Stimulated activated CD4-positive, alpha-beta T cell treated with anti-CD3 and anti-CD28 coated beads, Interleukin-1b, Interleukin-23, amount 100 ng/mL, for 48 hours (primary cell): ENCODE measurements at places on chromosomes 7 and 10.

GRCh38 chr10:116418389-116418788 is 9.3 kb upstream of the PNLIPRP3 start:
- DNase-seq, result no peak

DNA sequence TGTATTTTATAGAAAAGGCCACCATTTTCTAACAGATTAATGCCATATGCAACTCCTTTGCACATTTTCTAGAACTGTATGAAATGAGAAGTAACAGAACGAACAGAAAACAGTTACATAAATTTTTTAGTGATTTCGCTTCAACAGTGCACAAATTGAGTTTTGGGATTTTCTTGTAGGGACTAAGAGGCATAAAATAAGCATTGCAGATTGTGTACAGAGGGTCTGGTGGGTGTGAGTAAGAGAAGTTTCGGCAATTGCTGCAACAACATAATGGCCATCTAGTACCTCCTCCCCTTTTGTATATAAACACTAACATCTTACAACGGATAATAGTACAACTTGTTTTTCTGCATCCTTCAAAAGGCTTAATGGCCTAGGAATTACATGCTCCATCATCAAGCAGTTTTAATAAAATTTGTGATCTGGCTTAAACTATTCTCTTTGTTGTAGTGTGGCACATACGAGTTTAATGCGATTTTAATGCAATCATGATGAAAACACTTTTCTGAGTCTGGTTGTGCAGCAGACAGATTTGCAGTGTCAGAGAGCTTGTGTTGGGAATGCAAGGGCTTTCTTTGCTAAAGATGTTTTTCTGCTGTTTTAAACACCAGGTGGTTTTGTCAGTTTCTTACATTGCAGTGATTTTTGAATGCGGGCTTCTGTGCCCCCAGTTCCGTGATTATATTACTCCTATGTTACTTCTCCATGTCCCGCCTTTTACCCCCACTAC is 2.9 kb downstream of the GLCCI1 start:
- DNase-seq, result no peak

GRCh38 chr7:4247106-4247876 is 434.8 kb upstream of the FOXK1 start:
- DNase-seq, result no peak

GRCh38 chr7:140056431-140057142 is 6.2 kb downstream of the PARP12 start:
- DNase-seq, result no peak

GRCh38 chr10:120962756-120963593 is 111.8 kb downstream of the WDR11 start:
- DNase-seq, result no peak

DNA sequence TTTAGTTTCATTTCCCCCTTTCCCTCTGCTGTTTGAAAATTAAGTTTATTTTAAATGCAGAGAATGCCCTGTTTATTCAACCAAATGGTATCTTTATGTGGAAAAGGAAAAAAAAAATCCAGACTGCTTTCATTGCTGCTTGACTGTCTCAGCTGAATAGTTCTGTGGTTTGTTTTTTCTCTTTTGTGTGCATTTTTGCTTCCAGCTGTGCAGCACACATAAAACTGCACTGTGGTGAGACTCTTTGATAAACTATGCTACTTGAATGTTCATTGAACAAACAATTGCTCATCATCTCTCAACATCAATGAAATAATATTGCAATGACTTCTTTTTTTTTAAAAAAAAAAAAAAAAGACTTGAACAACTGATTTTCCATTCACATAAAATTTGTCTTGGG is 78.6 kb upstream of the GLI3 start:
- no peak for DNase-seq

DNA sequence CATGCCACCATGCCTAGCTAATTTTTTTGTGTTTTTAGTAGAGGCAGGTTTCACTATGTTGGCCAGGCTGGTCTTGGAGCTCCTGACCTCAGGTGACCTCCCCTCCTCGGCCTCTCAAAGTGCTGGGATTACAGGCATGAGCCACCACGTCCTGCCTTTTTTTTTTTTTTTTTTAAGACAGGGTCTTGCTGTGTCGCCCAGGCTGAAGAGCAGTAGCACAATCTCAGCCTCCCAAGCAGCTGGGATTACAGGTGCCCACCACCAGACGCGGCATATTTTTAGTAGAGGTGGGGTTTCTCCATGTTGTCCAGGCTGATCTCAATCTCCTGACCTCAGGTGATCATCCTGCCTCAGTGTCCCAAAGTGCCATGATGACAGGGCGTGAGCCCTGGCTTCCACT is 14.4 kb upstream of the SRPK2 start:
- no peak for DNase-seq

GRCh38 chr7:18213652-18214051 is 186.0 kb upstream of the PRPS1L1 start:
- DNase-seq, result no peak

DNA sequence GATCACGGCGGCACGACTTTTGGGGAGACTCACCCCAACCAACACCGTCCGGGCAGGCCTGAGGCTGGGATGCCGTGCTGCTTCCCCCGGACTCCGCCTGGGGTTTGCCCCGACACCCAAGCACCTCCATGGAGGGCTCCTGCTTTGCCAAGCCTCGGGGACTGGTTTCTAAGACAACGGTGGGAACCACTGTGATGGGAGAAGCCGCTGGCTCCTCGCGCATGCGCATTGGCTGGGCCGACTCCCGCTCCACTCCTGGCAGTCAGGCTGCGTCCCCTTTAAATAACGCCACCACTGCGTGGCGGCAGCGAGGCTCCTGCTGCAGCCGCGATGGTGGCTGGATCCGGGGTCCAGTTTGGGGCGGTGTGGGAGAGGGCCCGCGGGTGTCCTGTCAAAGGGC is 201.0 kb downstream of the ZNF716 start:
- DNase-seq, result no peak

DNA sequence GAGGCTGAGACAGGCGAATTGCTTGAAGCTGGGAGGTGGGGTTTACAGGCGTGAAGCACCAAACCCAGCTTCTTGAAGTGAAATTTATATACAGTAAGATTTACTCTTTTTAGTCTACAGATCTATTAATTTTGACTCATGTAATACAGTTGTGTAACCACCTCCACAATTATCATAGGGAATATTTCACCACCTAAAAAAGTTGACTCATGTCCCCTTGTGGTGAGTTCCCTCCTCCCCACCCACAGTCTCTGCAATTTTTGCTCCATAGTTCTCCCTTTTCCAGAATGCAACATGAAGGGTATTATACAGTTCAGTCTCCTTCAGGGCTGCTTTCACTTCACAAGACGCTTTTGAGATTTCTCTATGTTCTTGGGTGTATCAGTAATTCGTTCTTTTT is 156.8 kb downstream of the FAM107B start:
- no peak for DNase-seq

DNA sequence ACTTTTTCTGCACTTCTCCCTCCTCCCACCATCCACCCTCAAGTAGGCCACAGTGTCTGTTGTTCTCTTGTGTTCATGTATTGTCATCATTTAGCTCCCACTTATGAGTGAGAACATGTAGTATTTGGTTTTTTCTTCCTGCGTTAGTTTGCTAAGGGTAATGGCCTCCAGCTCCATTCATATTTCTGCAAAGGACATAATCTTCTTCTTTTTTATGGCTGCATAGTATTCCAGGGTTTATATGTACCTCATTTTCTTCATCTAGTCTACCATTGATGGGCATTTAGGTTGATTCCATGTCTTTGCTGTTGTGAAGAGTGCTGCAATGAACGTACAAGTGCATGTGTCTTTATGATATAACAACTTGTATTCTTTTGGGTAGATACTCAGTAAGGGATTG is 230.4 kb downstream of the ARL4A start:
- no peak for DNase-seq

DNA sequence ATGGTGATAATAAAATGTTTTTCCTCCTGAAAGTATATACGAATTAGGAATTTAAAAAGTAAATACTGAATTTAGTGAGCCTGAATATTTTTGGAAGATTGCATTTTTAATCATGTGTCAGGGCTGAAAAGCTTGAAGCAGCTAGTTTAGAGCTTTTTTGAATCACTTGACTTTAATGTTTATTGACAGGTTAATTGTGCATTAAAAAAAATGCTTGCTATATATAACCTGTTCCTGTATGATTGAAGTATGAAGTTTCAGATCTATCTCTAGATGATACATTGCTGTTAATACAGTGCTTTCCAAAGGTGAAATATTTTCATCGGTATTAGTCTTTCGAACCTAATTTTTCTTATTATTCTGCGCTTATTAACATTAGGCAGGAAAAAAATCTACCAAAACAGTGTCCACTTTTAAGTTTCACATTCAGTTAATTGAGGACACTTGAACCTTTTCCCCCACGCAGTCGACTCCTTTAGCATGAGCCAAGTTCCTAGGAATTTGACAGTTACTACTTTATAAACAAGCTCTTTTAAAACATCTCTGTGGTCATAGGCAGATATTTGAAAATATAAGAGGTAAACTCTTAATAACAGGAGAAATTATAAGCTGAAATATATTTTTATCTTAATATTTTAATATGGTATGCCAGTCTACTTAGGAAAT is 187.1 kb downstream of the MLLT10 start:
- DNase-seq, result no peak

GRCh38 chr7:108012499-108013430 is 9.8 kb upstream of the LAMB1 start:
- no peak for DNase-seq

- DNase-seq, result no peak
These were observed 2.6 kb downstream of the ANKRD2 start for GRCh38 chr10:97575127-97575668.

- no peak for DNase-seq
These were observed 59.8 kb downstream of the VAX1 start for GRCh38 chr10:117078168-117078837.

GRCh38 chr7:128910569-128910945 is at the start of gene KCP:
Gene KCP (minus strand): TSS chr7:128910709. CDS start chr7:128910676, 33 bp downstream.
- DNase-seq, result no peak

GRCh38 chr10:6713716-6714115 is 133.6 kb upstream of the PRKCQ start:
- DNase-seq, result no peak

DNA sequence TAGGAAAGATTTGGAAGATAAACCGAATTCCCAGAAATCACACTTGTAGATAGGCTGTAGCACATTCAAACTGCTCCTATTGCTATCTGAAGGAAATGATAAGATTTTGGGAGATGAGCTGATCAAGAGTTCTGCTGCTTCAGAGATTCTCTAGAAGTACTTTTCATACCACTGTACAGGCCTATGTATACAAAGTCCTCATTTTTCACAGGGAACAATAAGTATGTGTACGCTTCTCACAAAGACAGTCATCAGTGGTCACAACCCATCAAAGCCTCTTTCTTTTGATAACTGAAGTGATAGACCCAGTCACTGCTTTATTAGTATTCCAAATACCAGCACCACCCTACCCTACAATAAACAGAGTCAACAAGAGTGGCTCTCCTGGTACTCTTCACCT is 15.6 kb upstream of the SEPTIN7 start:
- DNase-seq, result no peak

GRCh38 chr7:74505471-74506324 is 52.0 kb downstream of the GTF2IRD1 start:
- no peak for DNase-seq
